ENCODE measurements at places on chromosomes 1 and 21.

- no peak for DNase-seq
Measured at GRCh38 chr21:41406340-41406739, 19.7 kb upstream of the MX1 start.

DNA sequence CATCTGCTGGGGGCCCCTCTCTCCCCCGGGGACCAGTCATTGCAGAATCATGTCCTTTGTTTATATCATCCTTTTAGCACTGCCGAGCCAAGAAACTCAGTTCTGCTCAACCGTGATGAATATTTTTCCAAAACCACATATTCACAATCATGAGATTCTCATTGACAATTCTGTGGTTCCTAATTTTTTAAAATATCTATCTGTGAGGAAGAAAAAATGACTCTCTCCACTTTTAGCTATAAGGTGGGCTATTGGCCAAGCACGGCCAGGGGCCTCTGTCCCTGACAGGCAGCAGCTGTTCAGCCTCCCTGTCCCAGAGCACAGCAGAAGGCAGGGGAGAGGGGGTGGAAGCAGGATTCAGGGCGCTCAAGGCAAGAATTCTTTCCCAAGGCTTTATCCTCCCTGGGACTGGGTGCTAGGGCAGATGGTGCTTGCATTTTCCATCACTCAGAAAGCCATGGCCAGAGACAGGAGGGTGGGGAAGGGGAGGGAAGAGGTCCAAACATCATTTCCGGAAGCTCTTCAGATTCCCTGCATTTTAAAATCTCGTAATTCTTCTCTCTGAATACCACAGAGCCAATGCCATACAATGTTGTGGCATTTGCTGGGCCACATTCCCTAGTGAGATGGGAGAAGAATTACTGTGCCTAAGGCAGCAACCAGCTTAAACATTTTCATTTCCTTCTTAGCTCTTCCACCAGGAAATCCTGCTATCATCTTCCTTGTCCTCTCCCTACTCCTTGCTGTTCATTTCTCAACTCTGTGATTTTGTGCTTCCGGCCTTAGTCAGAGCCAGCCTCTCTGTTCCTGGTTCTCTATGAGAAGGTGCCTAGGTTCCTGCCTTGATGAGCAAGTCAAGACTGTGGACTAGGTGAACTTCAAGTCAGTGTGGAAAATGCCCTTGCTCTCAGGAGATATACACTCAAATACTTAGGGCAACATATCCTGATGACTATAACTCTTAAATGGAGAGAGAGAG is 60.3 kb downstream of the KCNJ6 start:
- no peak for DNase-seq

DNA sequence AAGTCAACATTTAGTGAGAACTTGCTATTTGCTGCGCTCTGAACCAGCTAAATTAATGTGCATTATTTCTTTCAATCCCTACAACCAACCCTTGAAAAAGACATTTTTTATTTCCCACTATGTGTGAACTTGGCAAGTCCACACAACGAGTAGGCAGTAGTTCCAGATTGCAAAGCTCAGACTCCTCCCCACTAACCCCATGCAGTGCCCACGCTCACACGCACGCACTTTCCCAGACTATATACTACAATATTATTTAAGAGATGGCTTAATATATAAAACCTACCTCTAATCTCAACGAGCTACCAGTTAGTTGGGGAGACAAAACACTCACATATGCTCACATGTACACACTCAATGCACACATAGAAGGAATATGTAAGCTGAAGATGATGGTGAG is 671.2 kb downstream of the LMO4 start:
- no peak for DNase-seq

DNA sequence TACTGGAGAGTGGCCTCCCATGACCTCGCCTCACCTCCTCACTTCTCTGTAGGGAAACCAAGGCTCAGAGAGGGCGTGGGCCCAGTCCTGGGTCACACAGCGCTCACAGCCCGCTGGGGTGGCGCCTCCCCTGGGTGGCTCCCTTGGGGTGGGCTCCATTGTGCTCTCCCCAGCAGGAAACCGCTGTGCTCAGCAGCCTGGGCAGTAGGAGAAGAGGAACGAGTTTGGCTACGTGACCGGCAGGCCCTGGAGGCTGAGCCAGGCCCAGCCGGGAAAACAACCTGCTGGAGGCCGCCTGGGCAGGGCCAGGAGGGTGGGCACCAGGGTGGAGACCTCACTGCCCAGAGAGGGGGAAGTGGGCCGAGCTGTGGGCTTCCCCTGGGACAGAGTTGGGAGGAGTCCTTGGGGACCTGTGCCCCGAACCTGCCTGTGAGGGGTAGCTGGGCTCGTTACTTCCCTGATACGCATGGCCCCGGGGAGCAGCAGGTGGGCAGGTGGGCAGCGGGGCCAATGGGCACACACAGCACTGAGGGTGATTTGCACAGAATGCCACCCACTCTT is 15.0 kb upstream of the FAM131C start:
- no peak for DNase-seq

GRCh38 chr1:156510709-156511108 is 10.1 kb upstream of the MEF2D start:
- DNase-seq, result no peak

- DNase-seq, result no peak
Measured at GRCh38 chr1:183744132-183744913, 60.6 kb upstream of the RGL1 start.

- DNase-seq, result no peak
Measured at GRCh38 chr1:192538407-192539296, 36.9 kb upstream of the RGS1 start.

DNA sequence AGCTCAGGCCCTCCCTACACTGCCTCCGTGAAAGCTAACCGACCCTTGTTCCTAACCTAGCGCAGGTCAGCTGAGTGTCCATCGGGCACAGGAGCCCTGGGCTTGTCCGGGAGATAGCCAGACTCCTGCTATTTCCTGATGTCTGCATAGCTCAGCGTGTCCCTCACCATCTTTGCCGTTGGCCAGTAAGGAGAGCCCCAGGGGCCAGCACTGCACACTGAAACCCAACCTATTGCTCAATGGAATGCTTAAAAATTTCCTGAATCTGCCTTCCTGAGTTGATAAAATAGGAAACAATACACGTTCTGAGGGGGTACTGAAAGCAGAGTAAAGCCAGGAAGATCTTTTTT is 2.2 kb downstream of the RUNX1 start:
- no peak for DNase-seq

- no peak for DNase-seq
Measured at GRCh38 chr1:62321446-62321845, 2.2 kb upstream of the KANK4 start.

GRCh38 chr1:155064832-155065429 is 1.4 kb downstream of the EFNA4 start:
- DNase-seq, result no peak

DNA sequence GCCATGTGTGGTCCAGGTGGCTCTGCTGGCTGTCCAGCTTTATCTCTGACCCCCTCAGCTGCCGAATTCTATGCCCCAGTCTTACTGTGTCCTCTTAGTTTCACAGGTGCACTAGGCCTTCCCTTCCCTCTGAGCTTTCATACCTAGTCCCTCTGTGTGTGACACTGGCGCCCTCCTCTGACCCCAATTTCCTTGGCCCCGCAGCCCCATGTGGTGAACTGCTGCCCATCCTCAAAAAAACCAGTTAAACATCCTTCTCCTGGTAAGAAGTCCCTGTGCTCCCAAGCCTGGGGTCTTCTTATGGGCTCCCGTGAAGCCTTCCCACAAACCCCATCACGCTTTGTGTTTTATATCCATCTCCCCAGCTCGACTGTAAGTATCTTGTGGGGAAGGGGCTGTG is 93.9 kb upstream of the TSPAN2 start:
- no peak for DNase-seq

DNA sequence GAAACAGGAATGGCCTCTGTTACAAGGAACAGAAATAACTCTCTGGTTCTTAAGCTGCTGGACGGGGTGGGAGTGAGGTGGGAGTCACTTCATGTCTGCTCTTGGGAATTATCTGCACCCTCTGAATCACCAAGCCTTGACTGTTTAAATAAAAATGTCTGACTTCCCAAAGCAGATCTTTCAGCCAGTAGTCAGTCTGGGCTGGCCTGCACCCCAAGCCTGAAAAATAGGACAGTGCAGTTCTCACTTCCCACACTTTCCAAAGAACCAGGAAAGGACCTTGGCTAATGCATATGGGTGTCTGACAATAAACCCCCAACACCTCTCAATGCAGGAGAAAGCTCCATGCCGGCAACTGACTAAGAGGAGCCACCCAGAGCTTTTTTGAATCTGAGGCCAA is 796 bp downstream of the S100A7 start:
- DNase-seq, result no peak

GRCh38 chr1:185727726-185728125 is 6.5 kb upstream of the HMCN1 start:
- DNase-seq, result no peak

- DNase-seq, result no peak
Measured at GRCh38 chr1:230105754-230106625, 39.0 kb downstream of the GALNT2 start.

DNA sequence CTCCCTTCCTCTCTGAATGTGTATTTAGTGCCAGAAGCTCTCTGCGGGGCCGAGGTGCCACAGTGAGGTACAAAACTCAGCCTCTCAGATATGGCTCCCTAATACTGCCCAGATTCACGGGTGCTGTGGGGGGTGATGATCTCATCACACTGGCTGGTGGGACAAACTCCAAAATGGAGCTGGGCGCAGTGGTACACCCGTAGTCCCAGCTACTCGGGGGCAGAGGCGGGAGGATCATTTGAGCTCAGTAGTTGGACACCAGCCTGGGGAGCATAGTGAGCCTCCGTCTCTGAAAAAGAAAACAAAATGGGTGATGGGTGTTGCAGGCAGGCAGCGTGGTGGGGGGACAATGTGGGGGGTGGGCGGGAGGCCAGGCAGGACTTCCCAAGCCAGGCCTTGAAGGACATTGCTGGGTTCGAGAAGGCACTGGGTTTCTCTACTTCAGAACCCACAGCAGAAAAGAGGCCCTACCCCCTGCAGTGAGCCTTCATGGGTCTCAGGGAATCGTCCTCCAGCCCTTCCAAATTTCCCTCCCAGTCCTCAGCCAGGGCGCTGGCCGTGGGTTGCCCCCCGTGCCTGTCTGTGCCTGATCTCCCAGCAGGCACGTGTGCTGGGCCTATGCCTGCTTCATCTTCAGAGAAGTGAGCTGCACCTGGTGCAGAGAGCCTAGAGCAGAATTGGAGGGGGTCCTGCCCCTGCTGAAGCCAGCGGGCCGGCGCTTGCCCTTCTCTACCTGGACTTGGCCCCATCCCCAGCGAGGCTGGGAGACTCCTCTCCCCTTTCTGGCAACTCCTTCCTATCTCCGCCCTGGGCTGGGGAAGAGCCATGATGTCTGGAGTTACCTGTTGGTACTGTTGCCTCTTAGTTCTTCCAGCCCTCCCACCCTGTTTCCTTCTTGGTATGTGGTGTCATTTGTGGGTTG is 14.0 kb downstream of the H6PD start:
- DNase-seq, result no peak

DNA sequence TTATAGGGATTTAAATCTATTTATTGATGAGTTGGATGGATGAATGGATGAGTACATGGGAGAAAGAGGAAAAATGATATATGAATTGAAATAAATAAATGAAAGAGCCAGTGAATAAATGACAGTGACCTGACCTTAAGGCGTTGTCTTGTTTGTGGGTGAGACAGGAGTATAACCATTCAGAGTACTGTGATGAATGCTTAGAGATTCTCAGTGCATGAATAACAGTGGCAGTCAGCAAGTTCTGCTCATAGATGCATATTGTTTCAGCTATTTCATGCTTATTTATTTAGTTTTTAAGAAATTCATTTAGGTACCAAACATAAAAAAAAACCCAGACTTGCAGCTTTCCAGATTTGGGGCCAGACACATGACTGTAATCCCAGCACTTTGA is 116.4 kb downstream of the FGGY start:
- DNase-seq, result no peak

DNA sequence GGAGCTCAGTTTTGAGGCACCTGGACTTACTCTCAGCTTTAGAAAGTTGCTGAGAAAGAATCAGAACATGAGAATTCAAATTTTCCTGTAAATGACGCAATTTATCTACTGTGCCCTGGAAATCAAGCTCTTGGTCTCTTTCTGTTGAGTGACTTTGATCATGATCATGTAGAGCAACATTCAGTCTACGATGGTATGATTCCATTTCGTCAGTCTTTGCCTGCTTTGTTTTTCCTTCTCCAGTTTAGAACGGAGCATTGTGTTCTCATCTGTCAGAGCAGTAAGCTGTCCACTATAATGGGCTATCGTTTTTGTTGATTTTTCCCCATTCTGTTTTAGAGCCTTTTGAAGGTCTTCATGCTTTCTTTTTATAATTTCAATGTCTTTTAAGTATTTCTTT is 20.7 kb downstream of the SFT2D2 start:
- DNase-seq, result no peak
